ENCODE measurements at places on chromosomes 2 and 18.

- DNase-seq = no peak
These were observed 130.8 kb upstream of the LGALSL start for GRCh38 chr2:64323197-64323596.

DNA sequence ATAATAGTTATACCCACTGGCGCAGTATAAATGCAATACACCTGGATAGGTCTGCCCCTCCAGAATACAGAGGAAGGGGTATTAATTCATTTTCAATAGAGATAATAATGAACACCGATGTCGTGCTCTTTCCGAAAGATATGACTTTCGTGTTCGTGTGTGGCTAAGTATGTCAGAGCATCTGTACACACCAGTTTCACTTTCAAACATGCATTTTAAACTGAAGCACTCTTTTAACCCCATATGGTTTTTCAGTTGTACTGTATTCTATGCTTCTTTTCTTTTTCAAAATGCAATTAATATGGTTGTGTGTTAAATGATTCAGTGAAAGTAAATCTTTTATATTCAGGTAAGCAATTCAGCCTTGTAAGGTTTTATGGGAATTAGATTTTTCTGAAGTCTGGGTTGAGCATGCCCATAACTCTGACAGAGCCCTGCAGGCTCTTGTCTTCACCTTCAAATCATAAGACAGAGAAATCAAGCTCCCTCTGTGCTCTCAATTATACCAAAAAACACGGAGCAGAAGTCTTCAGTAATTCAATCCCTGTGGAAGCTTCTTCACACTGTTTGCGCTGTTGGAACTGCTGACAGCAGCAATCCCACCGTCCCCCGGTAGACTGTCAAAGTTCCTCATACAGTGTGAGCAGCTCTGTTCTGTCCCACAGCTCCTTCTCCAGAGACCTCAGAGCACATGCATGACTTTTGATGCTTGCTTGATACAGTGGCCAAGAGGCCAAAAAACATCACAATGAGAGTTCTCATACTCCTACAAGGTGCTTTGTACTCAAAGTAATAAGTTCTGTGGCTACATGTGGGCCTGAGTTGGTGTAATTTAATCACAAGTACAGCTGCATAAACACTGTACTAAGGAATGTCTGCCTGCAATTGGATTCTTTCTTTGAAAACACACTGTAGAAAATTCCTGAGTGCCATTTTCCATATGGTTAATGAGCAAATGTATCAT, 186.8 kb downstream of the ZNF521 start:
- DNase-seq = peak; percentile 50

- DNase-seq = peak; percentile 67
These were observed 3.6 kb downstream of the ZNF516 start for GRCh38 chr18:76491473-76491775.

- no peak for DNase-seq
These were observed 2.2 kb downstream of the MOCOS start for GRCh38 chr18:36189486-36189885.

- DNase-seq = no peak
These were observed 404.4 kb upstream of the SOX11 start for GRCh38 chr2:5287558-5288334.

- DNase-seq = no peak
These were observed 761.4 kb upstream of the KLHL29 start for GRCh38 chr2:22623620-22624019.

DNA sequence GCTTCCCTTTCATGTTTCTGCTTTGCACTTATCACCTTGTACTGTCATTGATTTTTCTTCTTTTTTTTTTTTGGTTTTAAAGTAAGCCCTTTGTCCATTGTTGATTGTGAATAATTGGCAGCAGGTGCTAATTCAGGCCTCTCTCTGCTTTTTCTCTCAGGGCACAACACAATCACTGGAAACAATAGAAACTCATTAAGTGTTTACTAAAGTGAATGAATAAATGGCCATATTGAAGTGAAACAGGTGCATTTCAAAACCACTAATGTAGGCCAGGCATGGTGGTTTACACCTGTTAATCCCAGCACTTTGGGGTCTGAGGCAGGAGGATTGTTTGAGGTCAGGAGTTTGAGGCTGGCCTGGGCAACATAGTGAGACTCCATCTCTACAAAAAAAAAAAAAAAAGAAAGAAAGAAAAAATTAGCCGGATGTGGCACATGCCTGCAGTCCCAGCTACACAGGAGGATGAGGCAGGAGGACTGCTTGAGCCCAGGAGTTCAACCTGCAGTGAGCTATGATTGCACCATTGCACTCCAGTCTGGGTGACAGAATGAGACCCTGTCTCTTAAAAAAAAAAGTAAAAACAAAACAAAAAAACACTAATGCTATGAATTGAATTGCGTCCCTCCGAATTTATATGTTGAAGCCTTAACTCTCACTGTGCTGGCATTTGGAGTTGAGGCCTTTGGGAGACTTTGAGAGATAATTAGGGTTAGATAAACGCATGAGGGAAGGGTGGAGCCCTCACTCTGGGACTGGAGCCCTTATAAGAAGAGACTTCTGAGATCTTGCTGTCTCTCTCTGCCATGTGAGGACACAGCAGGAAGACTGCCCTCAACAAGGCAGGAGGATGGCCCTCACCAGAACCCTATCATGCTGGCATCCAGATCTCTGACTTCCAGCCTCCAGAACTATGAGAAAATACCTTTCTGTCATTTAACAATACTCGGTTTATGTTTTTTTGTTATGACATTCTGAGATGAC, 19.9 kb downstream of the SLC38A11 start:
- no peak for DNase-seq

DNA sequence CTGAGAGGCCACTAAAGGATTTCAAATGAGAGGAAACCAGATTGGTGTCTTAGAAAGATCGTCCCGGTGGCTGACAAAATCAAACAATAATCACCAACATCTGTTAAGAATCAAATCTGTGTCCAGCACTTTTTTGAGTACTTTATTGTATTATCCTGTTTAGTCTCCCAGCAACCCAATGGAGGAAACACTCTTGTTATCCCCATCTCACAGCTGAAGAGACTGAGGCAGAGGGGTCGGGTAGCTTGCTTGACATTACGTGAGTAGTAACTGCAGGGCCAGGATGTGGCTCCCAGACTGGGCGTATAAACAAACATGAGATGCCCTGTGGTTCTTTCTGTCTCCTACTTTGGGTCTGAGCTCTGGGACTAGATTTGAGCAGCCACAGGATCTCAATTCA, 76.0 kb downstream of the KLHL29 start:
- DNase-seq = no peak

GRCh38 chr2:213733893-213734292, 449.6 kb downstream of the SPAG16 start:
- DNase-seq = no peak

GRCh38 chr2:98891591-98891990, 44.4 kb downstream of the CRACDL start:
- peak; percentile 35 for DNase-seq

Data from dermis blood vessel endothelial cell (primary cell).